Sciatic nerve (tissue), 2 donors: ENCODE measurements at places on chromosomes 11 and 22. TPM values are rescaled to one million over a fixed set of nuclear protein-coding genes. Genes with fewer than 3 reads are reported as not detected.

Gene EFCAB6
- total RNA-seq = 4.4 TPM

Gene INS
- total RNA-seq = 1.5 TPM

Gene KCNK7
- total RNA-seq = 1.5 TPM

Gene ACTN3
- 0.71 TPM for total RNA-seq

Gene TPBGL
- 0.31 TPM for total RNA-seq

Gene SELENOO
- total RNA-seq = 22.6 TPM

Gene RTN4RL2
- total RNA-seq = 2.5 TPM

Gene B3GAT3
- 38.7 TPM for total RNA-seq

Gene PNPLA5
- not detected for total RNA-seq

Gene PIH1D2
- total RNA-seq = 1.8 TPM

Gene TM7SF2
- total RNA-seq = 18.2 TPM

Gene HINFP
- total RNA-seq = 30.4 TPM

Gene MMP8
- total RNA-seq = 2.3 TPM

Gene MAPK8IP1
- 285 TPM for total RNA-seq

Gene CYTH4
- total RNA-seq = 40.0 TPM

Gene TREH
- total RNA-seq = not detected

Gene FAM180B
- total RNA-seq = 3.0 TPM

Gene C22orf31
- total RNA-seq = not detected

Gene SLC22A12
- not detected for total RNA-seq

Gene HBE1
- not detected for total RNA-seq

Gene E2F8
- total RNA-seq = 0.13 TPM

Gene FUT4
- total RNA-seq = 7.2 TPM

Gene KRTAP5-2
- not detected for total RNA-seq

Gene PC
- 103 TPM for total RNA-seq

Gene OR51A4
- total RNA-seq = not detected

Gene DDX25
- 2.2 TPM for total RNA-seq

Gene CDON
- total RNA-seq = 29.4 TPM

Gene CHST1
- 2.1 TPM for total RNA-seq

Gene KCNJ5
- 2.5 TPM for total RNA-seq

Gene NTM
- 19.5 TPM for total RNA-seq

Gene THRSP
- 39.4 TPM for total RNA-seq

Gene CCDC15
- total RNA-seq = 2.8 TPM

Gene TEX54
- total RNA-seq = not detected

Gene FXYD2
- 6.6 TPM for total RNA-seq

Gene BCO2
- total RNA-seq = 15.6 TPM

Gene PDXP
- 10.0 TPM for total RNA-seq

Gene DUSP18
- 12.3 TPM for total RNA-seq

Gene C11orf65
- total RNA-seq = 1.7 TPM

Gene CD6
- 2.5 TPM for total RNA-seq

Gene DRAP1
- 69.8 TPM for total RNA-seq

Gene GRM5
- total RNA-seq = 0.13 TPM

Gene HTR3B
- total RNA-seq = not detected

Gene LMO1
- 0.62 TPM for total RNA-seq
